Naive thymus-derived CD4-positive, alpha-beta T cell (primary cell): ENCODE measurements at places on chromosomes 3 and 15. TPM values are rescaled to one million over a fixed set of nuclear protein-coding genes. Genes with fewer than 3 reads are reported as not detected.

Gene MUSTN1
- not detected for polyA plus RNA-seq

Gene CPNE4
- polyA plus RNA-seq, result not detected

- no peak for DNase-seq
Measured at GRCh38 chr3:14676881-14677280, 1.9 kb downstream of the C3orf20 start.

GRCh38 chr3:160564258-160564911 is 986 bp downstream of the KPNA4 start:
- DNase-seq, result peak; percentile 3
